Activated T-helper 2 cell treated with anti-CD3 and anti-CD28 coated beads, Interferon-gamma antibody, Interleukin-2, Interleukin-4, amounts not matched to agents 10 μg/mL and 5 μg/mL and 100 μg/mL, durations not matched to agents 14 hours and 24 hours and 36 hours (primary cell): ENCODE measurements at places on chromosomes 5 and 9. TPM values are rescaled to one million over a fixed set of nuclear protein-coding genes. Genes with fewer than 3 reads are reported as not detected.
A peak's percentile ranks its signal among the peaks of the same experiment; 100 is the strongest.

DNA sequence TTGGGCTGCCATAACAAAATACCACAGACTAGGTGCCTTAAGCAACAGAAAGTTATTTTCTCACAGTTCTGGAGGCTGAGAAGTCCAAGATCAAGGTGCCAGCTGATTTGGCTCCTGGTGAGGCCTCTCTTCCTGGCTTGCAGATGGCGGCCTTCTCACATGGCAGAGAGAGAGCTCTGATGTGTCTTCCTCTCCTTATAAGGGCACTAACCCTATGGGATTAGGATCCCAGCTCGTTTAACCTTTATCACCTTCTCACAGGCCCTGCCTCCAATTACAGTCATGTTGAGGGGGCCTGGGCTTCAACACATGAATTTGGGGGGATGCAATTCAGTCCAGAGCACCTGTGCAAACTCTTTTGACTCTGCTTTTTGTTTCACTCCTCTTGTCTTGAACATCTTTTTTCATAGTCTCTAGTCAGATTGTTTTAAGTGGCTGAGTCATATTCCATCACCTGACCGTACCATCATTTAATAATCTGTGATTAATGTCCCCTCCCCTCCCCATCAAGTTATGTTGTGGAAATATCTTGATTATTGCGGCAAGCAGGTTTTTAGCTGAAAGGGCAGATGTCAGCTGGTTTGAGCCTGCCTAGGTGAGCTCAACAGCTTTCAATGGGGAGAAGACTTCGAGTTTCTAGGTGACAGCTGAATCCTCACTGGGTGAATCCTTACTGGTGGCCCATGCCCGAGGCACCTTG is 61.8 kb downstream of the NDFIP1 start:
- H3K4me1 ChIP-seq, result no peaks in the 10 kb centered on the region
- no peaks in the 10 kb centered on the region for H3K27me3 ChIP-seq
- H3K36me3 ChIP-seq, result no peaks in the 10 kb centered on the region
- H3K4me3 ChIP-seq, result no peak overlapping the region
- DNase-seq, result no peak

DNA sequence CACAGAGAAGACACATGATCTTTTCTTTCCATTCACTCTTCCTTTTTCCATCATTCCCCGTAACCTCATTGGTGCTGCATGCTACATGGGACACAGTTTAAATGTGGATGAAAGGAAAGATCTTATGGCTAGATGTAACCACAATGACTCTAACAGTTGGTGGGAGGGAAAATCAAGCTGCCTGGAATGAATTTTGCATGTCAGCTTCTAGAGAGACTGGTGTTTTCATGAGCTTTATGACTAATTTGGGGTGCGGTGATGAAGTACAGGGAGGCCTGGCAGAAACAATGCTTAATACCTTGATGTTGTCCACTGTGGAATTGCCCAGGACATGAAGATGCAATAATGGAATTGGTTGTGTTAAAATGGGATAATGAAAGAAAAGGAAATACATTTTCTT is 55.9 kb upstream of the MYO10 start:
- H3K36me3 ChIP-seq, result no peaks in the 10 kb centered on the region
- no peak overlapping the region for H3K4me3 ChIP-seq
- DNase-seq, result no peak
- H3K27ac ChIP-seq, result no peak overlapping the region
- H3K27me3 ChIP-seq, result peaks cover 7% of the 10 kb centered on the region
- H3K4me1 ChIP-seq, result peaks cover 7% of the 10 kb centered on the region

DNA sequence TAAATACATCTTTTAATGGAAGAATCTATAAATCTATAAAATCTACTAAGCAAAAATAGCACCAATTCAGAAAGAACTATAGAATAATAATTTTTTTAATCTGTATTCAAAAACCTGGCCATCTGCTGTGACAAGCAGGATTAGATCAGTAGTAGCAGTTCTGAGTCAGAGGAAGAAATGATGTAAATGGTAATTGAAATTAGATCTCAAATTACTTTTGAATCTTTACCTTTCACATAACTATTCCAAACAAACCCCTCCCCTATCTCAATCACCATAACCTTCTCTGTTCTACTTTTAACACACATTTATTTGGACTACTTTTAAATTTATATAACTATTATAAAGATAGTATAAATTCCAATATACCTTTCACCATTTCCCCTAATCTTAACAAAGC is 727.8 kb upstream of the FAM174A start:
- no peak overlapping the region for H3K27ac ChIP-seq
- H3K4me3 ChIP-seq, result no peak overlapping the region
- no peak for DNase-seq
- no peaks in the 10 kb centered on the region for H3K36me3 ChIP-seq
- H3K4me1 ChIP-seq, result no peaks in the 10 kb centered on the region

DNA sequence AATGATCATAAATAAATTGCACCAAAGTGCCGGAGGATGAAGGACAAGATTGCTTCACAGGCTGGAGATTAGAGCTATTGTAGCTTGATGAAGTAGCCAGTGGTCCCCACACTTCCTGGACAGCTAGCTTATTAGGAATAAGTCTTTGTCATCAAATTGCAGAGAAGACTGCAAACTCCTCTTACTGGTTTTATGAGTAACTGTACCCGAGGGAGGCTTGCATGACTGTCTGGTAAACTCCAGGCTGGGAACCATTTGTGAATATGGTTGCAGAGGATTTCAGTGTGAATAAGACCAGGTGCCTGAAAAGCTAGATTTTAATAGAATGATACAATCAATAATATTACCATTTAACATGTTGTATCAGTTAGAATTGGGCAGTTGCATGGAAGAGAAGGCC is 36.5 kb upstream of the SEMA5A start:
- no peaks in the 10 kb centered on the region for H3K4me1 ChIP-seq
- no peak overlapping the region for H3K4me3 ChIP-seq
- DNase-seq, result no peak
- no peaks in the 10 kb centered on the region for H3K27me3 ChIP-seq
- no peak overlapping the region for H3K27ac ChIP-seq

DNA sequence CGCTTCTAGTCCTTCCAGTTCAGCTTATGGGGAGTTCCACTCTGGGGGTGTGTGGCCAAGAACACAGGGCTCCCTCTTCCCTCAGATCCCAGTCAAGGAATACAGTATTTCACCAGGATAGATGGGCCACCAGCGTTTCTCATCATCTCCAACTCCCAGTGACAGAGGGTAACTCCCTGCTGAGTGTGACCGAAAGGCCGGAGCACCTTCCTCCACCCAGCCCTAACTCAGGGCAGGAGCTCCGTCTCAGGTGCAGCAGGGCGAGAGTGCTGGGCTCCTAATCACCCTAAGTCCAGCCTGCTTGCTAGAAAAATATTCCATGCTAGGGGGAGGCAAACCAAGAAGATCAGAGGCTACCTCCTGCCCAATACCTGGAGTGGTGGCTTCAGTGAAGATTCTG is 102.6 kb downstream of the ADAMTS2 start:
- H3K4me3 ChIP-seq, result no peak overlapping the region
- DNase-seq, result no peak
- no peaks in the 10 kb centered on the region for H3K4me1 ChIP-seq
- H3K36me3 ChIP-seq, result no peaks in the 10 kb centered on the region
- H3K27me3 ChIP-seq, result no peaks in the 10 kb centered on the region

GRCh38 chr9:133968428-133968827 is 23.7 kb downstream of the VAV2 start:
- H3K27me3 ChIP-seq, result peaks cover 2% of the 10 kb centered on the region
- H3K4me3 ChIP-seq, result no peak overlapping the region
- DNase-seq, result no peak
- H3K27ac ChIP-seq, result no peak overlapping the region
- no peaks in the 10 kb centered on the region for H3K36me3 ChIP-seq

DNA sequence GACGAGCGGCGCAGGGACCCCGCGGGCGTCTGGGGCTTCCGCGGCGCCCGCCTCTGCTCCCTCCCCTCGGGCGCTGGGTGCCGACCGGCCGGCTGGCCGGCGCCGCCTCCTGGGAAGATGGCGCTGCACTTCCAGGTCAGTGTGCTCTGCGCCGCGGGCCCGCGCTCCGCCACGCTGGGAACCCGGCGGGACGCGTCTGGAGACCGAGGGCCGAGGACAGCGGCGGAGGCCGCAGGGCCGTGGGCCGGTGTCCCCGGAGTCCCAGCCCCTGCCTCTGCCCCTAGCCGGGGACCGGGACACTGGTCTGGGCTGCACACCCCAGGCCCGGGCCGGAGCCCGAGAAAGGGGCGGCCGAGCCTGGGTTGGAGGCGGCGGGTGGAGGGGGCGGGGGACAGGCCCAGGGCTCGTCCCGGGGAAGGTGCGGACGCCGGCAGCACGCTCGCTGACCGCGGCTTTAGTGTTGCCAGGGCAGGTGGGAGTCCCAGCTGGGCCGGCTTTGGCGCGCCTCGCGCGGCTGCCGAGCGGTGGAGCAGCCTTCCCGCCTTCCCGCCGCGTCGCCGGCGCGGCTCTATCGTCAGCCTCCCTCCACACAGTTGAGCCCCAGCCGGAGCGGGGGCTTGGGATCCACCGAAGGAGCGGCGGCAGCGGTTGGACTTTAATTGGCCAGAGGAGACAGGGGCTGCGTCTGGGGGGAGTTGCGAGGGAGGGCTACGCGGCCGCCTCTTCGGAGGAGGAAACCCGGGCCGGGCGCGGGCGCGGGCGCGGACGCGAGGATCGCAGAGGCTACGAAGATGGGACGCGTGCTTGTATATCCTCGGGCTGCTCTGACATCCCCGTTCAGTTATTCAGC is at the start of gene RANBP17:
Gene RANBP17, plus strand, starts transcription at position 102 of the 850 bp plus-strand sequence.
- peaks cover 28% of the 10 kb centered on the region for H3K27me3 ChIP-seq
- peaks cover 3% of the 10 kb centered on the region for H3K4me1 ChIP-seq
- H3K4me3 ChIP-seq, result peak within 1 kb of the TSS; percentile 5
- peaks cover 12% of the 10 kb centered on the region for H3K36me3 ChIP-seq
- no peak for DNase-seq

Gene SPINK6
- total RNA-seq, result not detected in 2 replicates

Gene FRMD3
- 0.34 and 0.51 TPM in 2 replicates for total RNA-seq

Gene SLC45A2
- total RNA-seq, result not detected in 2 replicates

Gene VCAN
- total RNA-seq, result not detected in 2 replicates
